Upper lobe of left lung (tissue), 6 donors: ENCODE measurements at places on chromosomes 12 and 14.

DNA sequence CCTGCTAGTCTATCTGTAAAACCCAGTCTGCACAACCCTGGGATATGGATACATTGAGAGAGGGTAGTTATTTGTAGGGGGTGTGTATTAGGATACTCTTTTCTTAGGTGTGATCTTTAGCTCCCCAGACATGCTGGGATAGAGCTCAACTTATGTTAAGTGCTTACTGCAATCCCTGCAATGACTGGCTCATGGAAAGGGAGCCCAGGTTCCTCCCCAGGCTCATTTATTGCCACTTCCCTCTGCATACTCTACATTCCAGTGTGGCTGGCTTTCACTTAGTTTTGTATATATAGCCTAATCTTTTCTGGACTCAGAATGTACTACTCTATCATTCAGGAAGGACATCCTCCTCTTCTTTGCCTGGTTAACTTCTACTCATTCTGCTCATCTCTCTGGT, 172.0 kb downstream of the SYT10 start:
- H3K4me1 ChIP-seq, result no peaks in the 10 kb centered on the region
- H3K27ac ChIP-seq, result no peak overlapping the region
- no peak overlapping the region for H3K4me3 ChIP-seq
- no peak for DNase-seq

- no peak for DNase-seq
- no peak overlapping the region for H3K27ac ChIP-seq
- H3K27me3 ChIP-seq, result no peaks in the 10 kb centered on the region
- no peaks in the 10 kb centered on the region for H3K36me3 ChIP-seq
- H3K4me1 ChIP-seq, result no peaks in the 10 kb centered on the region
Measured at GRCh38 chr14:85060121-85060520, 469.8 kb upstream of the FLRT2 start.

- no peak overlapping the region for H3K27ac ChIP-seq
- no peak overlapping the region for H3K4me3 ChIP-seq
- no peak for DNase-seq
- no peaks in the 10 kb centered on the region for H3K36me3 ChIP-seq
Measured at GRCh38 chr12:30806989-30807694, 52.4 kb upstream of the CAPRIN2 start.

GRCh38 chr12:7748852-7749251, 1.7 kb upstream of the CLEC4C start:
- no peaks in the 10 kb centered on the region for H3K4me1 ChIP-seq
- no peak overlapping the region for H3K4me3 ChIP-seq
- no peak overlapping the region for H3K27ac ChIP-seq
- DNase-seq, result no peak
- no peaks in the 10 kb centered on the region for H3K27me3 ChIP-seq
- H3K36me3 ChIP-seq, result no peaks in the 10 kb centered on the region

DNA sequence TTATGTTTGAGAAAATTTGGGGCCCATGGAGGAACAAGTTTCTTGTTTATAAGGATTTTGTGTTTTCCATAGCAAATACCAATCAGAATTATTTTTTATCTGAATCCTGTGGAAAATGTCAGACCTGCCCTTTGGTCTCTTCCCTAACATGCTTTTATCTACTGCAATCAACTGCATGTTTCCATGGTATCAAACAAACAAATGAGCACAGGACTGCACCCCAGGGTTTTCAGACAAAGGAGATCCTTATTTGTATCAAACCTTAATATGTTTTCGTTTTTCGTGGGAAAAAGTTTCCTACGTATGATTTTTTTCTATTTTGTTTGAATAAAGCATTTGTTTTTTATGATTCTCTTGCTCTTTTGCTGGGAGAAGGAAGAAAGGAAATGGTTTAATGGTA, 91.1 kb downstream of the GPR135 start:
- no peaks in the 10 kb centered on the region for H3K27me3 ChIP-seq
- no peak overlapping the region for H3K4me3 ChIP-seq
- DNase-seq, result no peak
- peaks cover 3% of the 10 kb centered on the region for H3K4me1 ChIP-seq
- no peak overlapping the region for H3K27ac ChIP-seq
- H3K36me3 ChIP-seq, result no peaks in the 10 kb centered on the region

- no peaks in the 10 kb centered on the region for H3K4me1 ChIP-seq
- H3K4me3 ChIP-seq, result no peak overlapping the region
- no peaks in the 10 kb centered on the region for H3K36me3 ChIP-seq
- no peak overlapping the region for H3K27ac ChIP-seq
- H3K27me3 ChIP-seq, result no peaks in the 10 kb centered on the region
Measured at GRCh38 chr14:94305620-94306019, 12.6 kb upstream of the SERPINA10 start.

GRCh38 chr14:39228509-39229221, 5.0 kb upstream of the MIA2 start:
- no peak overlapping the region for H3K27ac ChIP-seq
- no peaks in the 10 kb centered on the region for H3K36me3 ChIP-seq
- DNase-seq, result no peak
- peaks cover 7% of the 10 kb centered on the region for H3K4me1 ChIP-seq
- no peaks in the 10 kb centered on the region for H3K27me3 ChIP-seq

DNA sequence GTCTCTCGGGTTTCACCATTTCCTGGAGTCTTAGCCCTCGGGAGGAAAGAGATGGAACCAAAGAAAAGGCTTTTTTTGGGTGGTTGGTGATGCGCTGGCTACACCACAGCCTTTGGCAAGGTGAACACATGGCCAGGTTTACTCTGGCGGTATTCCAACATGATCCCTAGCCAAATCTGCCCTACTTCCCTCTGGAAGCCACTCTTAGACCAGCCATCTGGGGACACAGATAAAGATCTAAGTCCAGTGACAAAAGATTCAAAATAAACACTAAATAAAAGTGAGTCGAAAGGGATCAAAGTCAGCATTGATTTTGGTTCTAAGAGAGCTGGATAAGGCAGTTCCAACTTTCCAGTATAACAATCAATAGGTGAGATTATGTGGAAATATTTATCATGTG, 694.5 kb downstream of the VRK1 start:
- H3K36me3 ChIP-seq, result no peaks in the 10 kb centered on the region
- no peak overlapping the region for H3K4me3 ChIP-seq
- H3K27me3 ChIP-seq, result no peaks in the 10 kb centered on the region
- no peak overlapping the region for H3K27ac ChIP-seq
- no peak for DNase-seq
- no peaks in the 10 kb centered on the region for H3K4me1 ChIP-seq

- no peaks in the 10 kb centered on the region for H3K27me3 ChIP-seq
- H3K4me1 ChIP-seq, result no peaks in the 10 kb centered on the region
- no peak overlapping the region for H3K4me3 ChIP-seq
- no peaks in the 10 kb centered on the region for H3K36me3 ChIP-seq
Measured at GRCh38 chr12:114864837-114865551, 181.0 kb upstream of the TBX3 start.

- H3K27me3 ChIP-seq, result no peaks in the 10 kb centered on the region
- H3K27ac ChIP-seq, result no peak overlapping the region
- peaks cover 10% of the 10 kb centered on the region for H3K4me1 ChIP-seq
Measured at GRCh38 chr14:102822311-102822863, 45.1 kb downstream of the TRAF3 start.

DNA sequence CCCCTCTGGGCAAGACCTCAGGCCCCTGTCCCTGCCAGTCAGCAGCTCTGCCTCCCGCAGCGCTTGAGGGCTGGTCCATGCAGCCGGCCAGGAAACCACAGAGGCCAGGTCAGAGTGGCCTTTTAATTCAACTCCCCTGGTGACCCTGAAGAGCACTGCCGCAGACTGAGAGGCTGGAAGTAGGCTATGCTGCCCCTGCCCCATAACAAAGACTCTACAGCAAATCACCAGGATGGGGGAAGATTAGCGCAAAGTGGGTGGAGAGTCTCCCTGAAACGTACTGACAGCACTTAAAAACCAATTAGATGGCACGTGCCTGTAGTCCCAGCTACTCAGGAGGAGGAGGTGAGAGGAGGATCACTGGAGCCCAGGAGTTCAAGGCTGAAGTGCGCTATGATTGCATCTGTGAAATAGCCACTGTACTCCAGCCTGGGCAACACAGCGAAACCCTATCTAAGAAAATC, 70.5 kb downstream of the ITPK1 start:
- H3K4me1 ChIP-seq, result peaks cover 65% of the 10 kb centered on the region
- DNase-seq, result no peak
- H3K27ac ChIP-seq, result peak overlapping the region; percentile 83
- H3K27me3 ChIP-seq, result no peaks in the 10 kb centered on the region
- H3K36me3 ChIP-seq, result no peaks in the 10 kb centered on the region

DNA sequence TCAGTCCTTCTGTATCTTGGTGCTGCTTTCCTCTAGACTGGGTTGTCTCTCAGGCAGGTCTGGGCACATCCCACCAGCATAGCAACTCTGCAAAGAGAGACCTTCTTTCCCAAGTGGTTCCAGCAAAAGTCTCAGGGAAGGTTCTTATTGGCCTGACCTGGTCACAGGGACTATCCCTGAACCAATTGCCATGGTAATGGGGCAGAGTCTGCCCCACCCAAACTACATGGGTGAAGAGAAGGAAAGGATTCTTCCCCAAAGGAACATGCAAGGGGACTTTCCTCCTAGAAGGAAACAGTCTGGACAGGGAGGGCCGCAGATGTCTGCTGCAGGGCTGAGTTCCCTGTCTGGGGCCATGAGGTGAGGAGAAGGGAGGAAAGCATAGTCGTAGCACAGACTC, 122.2 kb upstream of the NCOR2 start:
- no peaks in the 10 kb centered on the region for H3K27me3 ChIP-seq
- DNase-seq, result no peak
- H3K4me1 ChIP-seq, result peaks cover 43% of the 10 kb centered on the region
- H3K4me3 ChIP-seq, result no peak overlapping the region
- no peak overlapping the region for H3K27ac ChIP-seq

DNA sequence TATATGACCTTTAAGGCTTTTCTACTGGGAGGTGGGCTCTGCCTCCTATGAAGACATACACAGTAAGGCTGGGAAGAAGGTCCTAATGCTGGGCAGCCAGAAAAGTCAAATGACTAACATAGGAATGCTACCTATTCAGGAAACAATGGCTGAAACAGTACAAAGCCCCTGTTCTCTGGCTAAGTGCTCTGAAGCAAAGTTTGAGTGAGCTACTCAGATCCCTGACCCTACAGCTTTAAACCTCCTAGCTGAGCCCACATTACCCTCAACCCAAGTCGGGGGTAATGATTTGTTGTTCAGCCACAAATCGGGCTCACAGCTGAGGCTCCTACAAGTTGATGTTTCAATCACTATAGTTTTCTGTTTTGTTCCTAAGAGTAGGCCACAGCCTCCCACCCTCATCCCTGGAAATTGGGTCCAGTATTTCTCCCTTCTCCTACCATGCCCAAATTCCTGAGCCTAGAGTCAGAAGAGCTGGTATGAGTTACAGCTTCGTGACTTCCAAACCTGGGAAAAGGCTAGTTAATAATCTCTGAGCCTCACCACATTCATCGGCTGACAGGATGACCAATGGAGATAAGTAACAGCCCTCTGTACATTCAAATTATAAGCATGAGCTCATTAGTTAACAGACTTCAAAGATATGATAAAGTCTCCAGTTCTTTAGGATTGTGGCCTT, 46.5 kb downstream of the BTBD7 start:
- peaks cover 16% of the 10 kb centered on the region for H3K4me1 ChIP-seq
- H3K36me3 ChIP-seq, result no peaks in the 10 kb centered on the region
- no peak overlapping the region for H3K27ac ChIP-seq

DNA sequence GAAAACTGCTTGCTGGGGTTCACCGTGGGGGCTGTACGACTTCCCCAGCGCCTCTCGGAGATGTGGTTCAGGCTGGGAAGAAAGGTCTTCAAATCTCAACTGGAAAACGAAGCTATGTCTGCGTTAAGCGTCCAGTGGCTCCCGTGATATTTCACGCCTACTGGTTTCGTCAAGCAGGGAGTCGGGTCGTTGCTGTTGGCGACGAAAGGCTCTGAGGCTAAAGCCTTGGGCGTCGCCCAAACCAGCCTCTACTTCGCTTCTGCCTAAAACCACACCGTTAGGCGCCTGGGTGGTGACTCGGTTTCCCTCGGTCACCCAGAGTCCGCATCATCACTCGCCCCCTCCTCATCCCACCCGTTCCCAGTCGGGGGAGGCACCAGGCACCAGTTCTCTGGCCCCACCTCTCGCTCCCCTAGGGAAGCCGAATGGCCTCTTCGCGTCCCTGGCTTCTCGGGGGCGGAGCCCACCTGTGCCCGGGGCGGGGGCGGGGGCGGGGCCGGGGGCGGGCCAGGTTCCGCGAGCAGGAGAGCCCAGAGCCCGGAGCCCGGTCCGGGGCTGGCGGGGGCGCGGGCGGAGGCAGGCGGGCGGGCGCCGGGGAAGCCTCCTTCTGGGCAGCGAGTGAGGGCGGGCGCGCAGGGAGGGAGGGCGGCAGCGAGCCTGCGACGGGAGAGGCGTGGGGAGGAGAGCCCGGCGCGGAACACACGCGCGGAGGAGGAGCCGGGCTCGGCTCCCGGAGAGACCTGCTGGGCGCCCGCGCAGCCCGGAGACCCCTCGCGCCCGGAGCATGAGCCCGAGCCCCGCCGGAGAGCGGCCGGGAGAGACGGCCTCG, at the start of gene B4GALNT3:
B4GALNT3 (plus strand) TSS at position 510 of the 829 bp plus-strand sequence. CDS start 438 bp downstream, outside the sequence.
- H3K4me3 ChIP-seq, result peak within 1 kb of the TSS; percentile 70
- peak within 1 kb of the TSS; percentile 31 for H3K27ac ChIP-seq
- DNase-seq, result peak; percentile 72
- no peaks in the 10 kb centered on the region for H3K36me3 ChIP-seq
- peaks cover 9% of the 10 kb centered on the region for H3K4me1 ChIP-seq
